ENCODE measurements at places on chromosomes 11 and 22.

DNA sequence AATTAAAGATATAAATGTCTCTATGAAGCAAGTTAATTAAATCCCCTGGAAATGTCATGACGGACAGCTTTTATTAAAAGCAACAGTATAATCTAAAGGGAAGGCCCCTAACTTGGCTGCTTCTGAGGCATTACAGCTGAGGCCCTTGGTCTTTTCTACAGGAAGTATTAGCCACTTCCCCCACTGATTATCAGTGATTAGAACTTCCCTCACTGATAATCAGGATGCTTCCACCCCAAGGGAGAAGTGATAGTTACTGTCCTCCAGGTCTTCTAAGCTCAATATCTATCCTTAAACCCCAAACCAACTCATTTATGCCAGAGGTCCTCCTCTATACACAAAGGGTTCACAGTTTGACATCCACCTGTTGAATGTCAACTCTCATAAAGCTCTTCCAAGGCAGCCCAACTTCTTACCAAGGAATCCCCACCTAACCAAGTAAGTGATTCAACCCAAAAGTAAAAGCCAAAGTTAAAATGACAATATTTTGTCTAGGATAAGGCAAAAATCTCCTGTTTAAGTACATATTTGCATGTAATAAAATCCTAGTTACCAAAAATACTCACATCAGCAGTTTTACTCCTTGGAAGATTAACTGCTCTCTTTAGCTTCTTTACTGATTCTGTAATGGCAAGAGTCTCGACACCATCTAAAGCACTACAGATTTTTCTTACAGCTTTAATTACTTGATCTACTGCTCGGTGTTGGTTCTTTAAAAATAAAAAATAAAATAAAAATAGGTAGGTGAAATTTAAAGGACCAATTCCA lies 58.6 kb upstream of the RPS13 start:
- no peak for DNase-seq

DNA sequence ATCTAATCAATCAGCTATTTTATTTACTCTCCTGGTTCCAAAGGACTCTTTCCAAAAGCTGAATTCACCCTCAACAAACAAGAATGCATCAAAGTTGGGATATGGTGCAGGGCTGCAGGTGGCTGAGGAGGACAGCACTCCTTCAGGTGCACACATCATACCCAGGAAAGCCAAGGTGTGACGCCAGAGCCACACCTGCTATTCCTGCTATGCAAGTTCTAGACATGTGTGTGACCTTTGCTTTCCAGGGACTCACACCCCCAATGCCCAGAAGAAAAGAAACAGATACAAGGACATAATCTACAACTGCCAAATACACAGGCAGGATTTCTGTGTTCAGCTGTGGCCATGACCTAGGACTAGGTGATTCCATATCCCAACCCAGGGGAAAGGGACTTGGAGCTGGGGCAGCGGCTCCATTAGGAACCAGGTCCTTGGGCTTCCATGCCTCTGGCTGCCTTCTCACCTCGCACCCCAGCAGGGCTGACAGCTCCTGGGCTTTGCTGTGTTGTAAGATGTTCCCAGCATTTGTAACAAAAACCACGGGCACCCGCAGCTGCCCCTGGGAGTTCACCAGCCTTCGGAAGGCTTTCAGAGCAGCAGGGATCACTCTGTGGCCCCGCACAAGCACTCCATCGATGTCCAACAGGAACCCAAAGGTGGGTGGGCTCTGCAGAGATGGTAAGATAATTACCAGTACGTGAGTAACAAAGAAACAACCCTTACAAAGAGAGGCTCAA lies 9.8 kb downstream of the HDHD5 start:
- no peak for DNase-seq

DNA sequence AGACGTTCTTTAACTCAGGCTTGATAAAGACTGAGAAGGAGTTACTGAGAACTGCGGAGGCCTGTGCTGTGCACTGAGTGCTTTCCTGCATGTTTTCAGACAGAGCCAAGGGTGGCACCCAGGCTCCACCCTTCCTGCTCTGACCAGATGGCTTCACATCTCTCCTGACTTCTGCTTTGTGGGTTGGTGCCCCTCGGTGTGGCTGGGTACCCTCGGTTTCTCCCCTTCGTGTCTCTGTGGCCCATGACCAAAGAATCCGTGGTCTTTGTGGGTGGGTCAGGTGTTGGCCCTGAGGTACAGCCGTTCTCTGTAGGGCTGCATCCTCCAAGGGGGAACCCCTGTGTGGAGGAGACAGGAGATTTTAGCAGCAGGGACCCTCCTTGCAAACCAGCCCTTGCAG lies 34.3 kb downstream of the GRIK4 start:
- DNase-seq, result no peak

- no peak for DNase-seq
Measured at GRCh38 chr22:26453216-26453615, 24.2 kb downstream of the ASPHD2 start.

GRCh38 chr22:41989246-41989645 lies 9.3 kb upstream of the WBP2NL start:
- DNase-seq, result no peak

GRCh38 chr11:64032050-64032449 lies 3.7 kb upstream of the FLRT1 start:
- DNase-seq, result no peak

DNA sequence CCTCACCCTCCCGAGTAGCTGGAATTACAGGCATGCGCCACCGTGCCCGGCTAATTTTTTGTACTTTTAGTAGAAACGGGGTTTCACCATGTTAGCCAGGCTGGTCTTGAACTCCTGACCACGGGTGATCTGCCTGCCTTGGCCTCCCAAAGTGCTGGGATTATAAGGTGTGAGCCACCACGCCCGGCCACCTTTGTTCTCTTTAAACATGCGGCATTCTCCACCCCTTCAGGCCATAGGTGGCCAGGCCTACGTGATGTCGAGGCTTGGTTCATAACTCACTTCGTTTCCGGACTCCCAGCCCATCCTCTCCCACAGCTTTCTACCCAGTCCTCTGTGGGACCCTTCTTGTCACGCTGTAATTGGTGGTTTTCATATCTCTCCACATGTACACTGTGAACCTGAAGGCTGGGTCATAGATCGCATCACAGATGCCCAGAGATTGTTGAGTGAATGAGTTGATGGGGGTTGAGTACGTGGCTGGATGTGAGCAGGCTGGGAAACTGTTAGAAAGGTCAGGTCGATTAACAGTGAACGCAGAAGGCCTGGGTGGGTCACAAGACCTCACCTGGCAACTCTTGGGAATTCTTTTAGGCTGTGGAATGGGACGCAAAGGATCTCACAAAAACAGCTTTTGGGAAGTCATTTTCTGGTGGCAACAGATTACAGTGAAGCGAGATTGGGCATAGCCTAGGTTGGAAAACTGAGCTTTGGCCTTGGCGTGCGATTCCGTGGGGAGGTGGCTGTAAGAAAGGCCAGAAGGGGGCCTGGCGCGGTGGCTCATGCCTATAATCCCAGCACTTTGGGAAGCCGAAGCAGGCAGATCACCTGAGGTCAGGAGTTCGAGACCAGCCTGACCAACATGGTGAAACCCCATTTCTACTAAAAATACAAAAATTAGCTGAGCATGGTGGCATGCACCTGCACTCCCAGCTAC lies 44.5 kb downstream of the ST14 start:
- DNase-seq, result no peak

DNA sequence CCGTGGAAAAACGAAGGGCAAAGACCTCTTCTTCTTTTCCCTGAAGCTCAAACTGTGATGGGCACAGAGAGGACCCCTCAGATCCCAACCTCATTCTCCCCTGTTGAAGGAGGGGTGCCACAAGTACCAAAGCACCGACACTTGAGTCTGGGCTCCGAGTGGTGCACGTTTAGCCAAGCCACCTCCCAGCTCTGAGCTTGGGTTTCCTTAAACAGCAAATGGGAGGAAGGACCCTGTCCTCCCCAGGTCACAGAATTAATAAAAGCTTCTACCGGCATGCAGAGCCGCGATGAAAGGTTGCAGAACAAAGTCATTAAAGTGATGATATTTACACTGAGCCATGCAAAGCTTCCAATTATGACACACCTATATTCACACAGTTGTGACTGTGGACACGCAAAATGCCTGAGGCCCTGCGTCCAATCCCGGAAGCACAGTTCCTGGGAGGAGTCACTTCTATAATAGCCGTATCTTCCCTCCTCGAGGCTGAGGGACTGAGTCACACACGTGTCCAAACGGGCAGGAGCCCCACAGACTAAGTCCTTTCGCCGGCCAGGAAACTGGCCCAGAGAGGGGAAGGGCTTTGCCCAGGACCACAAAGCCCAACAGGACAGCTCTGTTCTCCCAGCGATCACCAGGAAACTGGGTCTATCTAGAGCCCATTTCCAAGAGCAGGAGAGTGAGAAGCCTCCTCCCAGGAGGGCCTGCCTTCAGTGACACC lies 922 bp upstream of the CSNK1E start:
- peak; percentile 91 for DNase-seq

- no peak for DNase-seq
Measured at GRCh38 chr11:45606514-45607281, 58.7 kb downstream of the CHST1 start.

GRCh38 chr11:45362636-45363035 lies 76.5 kb upstream of the SYT13 start:
- DNase-seq, result no peak

GRCh38 chr11:124676386-124676785 lies 2.7 kb downstream of the SPA17 start:
- DNase-seq, result peak; percentile 3

DNA sequence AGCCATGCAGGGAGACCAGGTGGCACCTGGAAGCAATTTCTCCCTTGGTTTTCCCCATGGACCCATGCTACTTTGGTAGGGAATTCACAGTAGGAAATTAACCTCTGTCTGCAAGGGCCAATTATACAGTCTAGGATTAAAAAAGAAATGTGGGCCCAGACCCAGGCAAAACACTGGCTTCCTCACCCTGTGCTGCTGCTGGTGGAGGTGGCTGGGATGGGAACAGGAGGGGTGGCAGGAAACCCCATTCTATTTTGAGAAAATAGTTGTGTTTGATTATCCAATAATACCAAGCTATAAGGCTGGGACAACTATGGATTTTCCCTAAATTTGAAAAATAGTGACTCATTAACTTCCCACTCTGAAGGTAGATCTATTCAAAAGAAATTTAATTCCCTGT lies 417.0 kb upstream of the NARS2 start:
- no peak for DNase-seq

GRCh38 chr11:131178596-131178995 lies 191.8 kb upstream of the NTM start:
- DNase-seq, result no peak

DNA sequence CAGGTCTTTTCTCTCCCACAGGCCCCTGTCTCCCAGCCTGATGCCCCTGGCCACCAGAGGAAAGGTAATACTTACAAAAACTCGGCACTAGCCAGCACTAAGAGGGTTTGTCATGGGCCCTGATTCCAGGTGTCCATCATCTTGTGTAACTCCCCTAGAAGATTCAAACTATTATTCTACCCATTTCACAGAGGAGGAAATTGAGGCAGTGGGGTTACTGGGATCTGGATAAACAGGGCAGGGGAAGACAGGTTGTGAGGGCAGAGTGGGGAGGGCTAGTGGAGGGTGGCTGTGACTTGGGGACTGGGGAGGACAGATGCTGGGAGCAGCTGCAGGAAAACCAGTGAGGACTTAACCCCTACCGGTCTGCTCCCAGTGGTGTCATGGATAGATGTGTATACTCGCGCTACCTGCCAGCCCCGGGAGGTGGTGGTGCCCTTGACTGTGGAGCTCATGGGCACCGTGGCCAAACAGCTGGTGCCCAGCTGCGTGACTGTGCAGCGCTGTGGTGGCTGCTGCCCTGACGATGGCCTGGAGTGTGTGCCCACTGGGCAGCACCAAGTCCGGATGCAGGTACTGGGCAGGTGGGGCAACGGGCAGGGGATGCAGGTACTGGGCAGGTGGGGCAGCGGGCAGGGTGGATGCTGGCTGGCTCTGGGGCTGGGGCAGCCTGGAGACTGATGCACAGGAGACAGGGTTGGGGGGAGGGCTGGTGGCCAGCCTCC lies 1.2 kb downstream of the VEGFB start:
- DNase-seq, result no peak

- no peak for DNase-seq
Measured at GRCh38 chr11:66318600-66318970, 1.7 kb upstream of the CD248 start.

DNA sequence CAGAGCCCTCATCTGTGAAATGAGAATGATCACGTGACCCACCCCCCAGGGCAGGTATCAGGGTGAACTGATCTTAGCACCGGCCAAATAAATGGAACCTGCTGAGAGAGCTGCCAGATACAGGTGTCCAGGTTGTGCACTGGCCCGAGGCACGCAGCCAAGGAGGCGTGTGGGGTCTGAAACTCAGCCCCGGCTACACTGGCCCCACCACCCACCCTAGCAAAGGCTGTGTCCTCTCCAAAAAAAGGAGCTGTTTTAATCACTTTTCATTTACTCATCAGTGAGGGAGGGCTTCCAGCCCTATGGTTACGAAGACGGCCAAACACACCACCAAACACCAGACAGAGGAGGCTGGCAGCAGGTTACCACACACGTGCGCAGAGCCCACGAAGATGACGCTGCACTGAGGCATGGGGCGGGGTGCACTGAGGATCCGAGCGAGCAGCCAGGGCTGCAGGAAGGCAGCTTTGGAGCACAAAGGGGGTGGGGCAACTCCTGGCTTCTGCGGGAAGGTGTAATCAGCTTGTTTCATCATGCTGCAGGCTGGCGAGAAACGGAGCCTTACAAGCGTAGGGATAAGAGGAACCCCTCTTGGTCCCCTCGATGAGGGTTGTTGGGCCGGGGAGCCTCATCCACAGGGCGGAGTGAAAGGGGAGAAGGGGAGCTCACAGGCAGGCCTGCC lies 19.5 kb upstream of the SLC22A12 start:
- DNase-seq, result no peak
